Body of pancreas (tissue), 4 donors: ENCODE measurements at places on chromosomes 4 and X.
A peak's percentile ranks its signal among the peaks of the same experiment; 100 is the strongest.

DNA sequence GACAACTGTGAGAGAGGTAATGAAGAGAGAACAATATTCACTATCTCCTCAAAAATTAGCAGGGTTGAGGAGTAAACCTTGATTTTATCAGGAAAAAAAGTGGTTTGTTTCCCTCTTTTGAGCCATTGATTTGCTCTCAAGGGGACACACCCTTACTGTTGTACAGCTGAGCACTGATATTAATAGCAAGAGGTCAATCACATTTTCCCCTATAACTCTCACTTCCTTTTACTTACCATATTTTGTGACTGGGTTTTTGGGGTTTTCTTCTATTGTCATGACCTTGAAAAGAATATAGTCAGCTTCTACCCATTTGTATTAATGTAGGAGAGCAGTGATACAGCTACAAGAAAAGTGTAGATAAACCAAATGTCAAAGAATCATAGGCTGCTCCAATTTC, 70.2 kb upstream of the LONRF3 start:
- DNase-seq = no peak

- no peak for DNase-seq
These were observed 21.2 kb downstream of the USP53 start for GRCh38 chr4:119233750-119234149.

- no peak for DNase-seq
These were observed 528 bp upstream of the SLC25A4 start for GRCh38 chr4:185142564-185142911.

GRCh38 chr4:86521373-86521969, 72.6 kb upstream of the PTPN13 start:
- no peak for DNase-seq

- DNase-seq = no peak
These were observed 44.2 kb upstream of the PCDH18 start for GRCh38 chr4:137576446-137576845.

DNA sequence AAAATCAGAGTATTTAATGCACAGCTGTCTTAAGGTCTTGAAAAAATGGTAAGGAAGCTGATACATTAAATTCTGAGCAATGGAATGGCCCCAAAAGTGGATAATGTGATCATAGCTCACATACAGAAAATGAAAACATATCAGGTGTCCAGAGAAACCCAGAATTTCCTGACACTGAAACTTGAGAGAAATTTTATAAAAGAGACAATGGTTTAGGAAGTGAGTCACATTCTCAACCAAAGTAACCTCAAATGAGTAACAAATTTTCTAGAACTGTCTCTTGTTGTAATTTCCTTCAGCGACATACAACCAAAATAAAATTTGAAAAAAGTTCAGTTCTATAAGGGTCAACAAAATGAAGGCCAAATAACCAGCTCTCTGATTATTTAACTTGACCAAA, 37.4 kb upstream of the PACRGL start:
- DNase-seq = no peak

GRCh38 chr4:147104768-147105167, 159.1 kb upstream of the TTC29 start:
- no peak for DNase-seq

- DNase-seq = no peak
These were observed 10.3 kb upstream of the UGT2B11 start for GRCh38 chr4:69224891-69225290.

- DNase-seq = no peak
These were observed 69.3 kb downstream of the OPHN1 start for GRCh38 chrX:68363984-68364383.

DNA sequence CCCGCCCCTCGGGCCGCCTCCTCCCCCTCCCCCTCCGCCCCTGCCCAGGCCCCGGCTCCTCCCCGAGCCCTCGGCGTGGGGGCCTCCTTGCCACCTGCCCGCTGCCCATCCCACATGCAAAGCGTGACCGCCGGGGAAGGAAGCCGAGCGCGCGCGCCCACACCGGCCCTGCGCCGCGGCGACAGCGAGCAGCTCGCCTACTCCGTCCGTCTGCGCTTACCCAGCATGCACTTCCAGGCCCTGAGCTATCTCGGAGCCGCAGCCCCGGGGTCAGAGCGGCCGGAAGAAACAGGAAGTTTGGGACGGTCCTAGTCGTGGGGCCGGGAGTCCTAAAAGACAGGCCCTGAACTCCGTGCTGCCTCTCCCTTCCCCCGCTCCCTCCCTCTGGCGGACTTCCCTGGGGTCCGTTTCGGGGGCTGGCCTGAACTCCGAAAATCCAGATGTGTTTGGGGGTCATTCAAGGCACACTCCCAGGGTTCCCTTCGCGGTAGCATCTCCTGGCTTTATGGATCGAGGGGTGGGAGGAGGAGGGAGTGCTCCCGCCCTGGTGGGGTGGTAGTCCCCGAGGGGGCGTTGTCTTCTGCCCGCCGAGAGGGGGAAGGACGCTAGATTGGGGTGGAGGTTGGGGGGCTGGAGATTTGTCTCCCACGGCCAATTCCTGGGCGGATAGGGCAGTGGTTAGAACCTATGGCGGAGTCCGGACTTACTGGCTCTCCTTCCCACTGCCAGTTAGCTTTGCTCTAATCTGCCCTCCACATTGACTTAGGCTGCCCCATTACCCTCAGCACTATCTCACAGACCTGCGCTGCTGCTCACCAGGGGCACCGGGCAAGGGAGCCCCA, 25.0 kb upstream of the BCORL1 start:
- DNase-seq = peak; percentile 68

GRCh38 chr4:171583790-171584189, 229.4 kb upstream of the GALNTL6 start:
- no peak for DNase-seq

DNA sequence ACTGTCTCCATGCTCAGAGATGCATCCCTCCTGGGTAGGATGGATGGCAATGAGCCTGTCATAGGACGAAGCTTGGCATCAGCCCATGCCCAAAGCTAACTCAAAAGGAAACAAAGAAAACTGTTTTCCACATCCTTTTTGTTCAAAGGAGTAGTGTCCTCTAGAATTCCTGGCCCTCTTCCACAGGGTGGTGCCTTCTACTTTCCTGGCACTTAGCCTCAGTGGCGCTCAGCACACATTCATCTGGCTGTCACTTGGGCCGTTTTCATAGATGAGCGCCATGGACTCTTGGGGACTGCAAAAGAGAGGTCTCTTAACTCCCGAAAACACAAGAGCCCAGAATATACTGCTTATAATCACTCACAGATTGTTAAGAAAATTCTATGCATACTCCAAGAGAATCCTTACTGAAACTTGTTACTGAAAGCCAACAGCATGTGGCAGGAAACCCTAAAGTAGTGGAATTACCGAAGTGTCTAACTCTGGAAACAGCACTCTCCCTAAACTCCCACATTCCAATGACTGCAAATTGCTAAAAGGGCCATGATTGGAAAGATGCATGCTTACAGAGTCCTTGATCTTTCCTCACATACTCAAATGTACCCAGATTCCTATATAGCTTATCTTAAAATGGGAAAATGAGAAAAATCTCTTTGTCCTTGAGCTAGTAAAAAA, 110.0 kb downstream of the HS6ST2 start:
- DNase-seq = no peak

GRCh38 chrX:100315566-100315965, 94.5 kb downstream of the PCDH19 start:
- no peak for DNase-seq

- DNase-seq = no peak
These were observed 23.4 kb upstream of the RHOH start for GRCh38 chr4:40173470-40173875.

DNA sequence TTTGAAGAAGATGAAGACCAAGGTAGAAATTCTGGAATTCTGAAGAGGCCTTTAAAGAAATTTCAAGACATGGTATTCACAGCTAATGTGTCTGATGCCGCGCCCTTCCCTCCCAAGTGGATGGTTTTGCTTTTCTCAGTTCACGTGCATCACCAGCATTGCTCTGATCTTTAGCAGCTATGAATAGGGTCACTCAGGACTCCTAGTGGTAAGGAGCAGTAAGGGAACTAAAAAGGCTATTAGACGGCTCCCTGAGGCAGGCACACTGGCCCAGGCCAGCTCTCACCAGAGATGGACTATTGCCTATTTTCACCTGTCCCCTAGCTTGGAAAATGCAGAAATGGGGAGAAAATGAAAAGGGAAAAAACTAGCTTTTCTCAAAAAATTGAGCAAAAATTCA, 447.5 kb upstream of the RASGEF1B start:
- DNase-seq = no peak

DNA sequence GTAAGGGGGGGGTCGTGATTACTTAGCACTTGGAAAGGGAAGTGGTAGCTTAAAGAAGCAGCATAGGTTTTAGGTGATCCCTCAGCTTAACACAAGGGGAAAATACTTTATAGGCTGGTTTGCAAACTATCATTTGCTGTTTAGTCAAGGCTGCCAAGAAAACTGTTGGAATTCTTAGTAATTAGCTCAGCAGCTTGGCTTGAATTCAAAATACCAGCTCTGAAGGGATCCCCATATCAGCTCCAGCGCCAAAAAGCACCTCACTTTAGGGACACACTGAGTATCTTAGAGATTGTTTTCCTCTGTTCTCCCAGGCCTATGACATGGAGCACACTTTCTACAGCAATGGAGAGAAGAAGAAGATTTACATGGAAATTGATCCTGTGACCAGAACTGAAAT, 8.8 kb downstream of the TNMD start:
- no peak for DNase-seq

- DNase-seq = no peak
These were observed 12.4 kb downstream of the DDX53 start for GRCh38 chrX:23012162-23012561.

DNA sequence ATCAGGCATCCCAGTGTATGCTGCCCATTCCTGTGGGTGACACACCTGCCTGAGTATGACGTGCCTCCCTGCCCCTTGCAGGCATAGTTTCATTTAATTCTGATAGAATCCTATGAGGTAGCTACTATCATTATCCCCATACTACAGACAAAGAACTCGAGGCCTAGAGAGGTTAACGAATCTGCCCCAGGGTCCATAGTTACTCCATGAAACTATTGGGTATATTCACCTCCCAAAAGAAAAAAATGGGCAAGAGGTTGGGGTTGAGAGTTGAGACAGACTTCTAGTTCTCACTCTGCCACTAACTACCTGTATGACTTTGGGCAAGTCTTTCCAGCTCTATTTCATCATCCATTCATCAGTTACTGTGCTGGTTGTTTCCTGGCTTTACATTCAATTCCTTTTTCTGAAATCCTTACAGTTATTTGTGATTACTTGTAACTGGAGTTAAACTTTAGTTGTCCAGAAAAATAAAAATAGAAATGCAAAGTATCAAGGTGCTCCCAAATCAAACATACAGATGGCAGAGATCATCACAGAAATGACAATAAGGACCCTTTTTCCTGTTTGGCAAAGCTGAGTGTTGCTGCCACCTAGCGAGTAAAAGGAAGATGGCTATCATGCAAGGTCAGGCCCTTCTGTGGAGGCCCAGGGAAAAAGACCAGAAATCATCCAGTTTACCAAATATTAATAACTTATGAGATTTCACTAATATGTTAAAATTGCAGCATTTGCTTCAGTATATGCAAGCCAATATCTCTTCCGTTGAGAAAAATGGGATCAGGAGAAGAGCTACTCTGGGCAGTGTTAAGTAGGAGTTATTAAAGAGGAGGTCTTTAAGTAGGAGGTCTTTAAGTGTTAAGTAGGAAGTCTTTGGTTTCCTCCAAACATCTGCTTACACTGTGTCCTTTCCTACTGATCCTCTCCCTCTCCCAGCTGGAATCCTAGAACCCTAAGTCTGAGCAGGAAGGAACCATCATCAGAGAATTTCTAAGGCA, 17.1 kb upstream of the MAP7D3 start:
- DNase-seq = peak; percentile 45

DNA sequence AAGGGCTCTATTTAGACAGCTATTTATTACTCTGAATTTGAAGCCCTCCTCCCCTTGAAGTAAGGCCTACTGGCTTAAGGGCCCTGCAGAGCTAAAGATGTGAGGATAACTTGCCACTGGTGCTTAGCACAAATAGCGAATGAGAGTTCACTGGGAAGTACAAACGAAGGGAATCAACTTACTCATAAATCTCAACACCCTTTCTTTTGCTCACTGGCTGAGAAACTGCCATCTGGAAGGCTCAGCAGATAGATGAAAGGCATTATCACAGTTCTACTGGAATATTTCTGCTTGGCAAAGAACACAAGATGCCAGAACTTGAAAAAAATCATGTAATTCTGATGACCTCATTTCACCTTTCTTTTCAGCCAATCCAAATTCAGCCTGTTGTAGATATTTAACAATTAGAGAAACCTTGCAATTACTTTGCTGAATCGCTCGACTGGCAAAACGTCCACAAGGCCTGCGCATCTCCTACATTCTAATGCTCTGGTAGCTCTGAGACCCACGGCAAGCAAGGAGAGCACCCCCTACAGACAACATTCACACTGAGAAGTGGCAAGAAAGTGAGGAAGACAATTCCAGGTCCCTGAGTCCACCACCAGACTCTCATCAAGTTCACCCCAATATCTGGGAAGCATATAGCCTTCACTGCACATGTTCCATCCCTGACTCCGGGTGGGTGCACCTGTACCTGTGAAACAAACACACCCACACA, 27.5 kb downstream of the TSPAN5 start:
- DNase-seq = peak; percentile 54

DNA sequence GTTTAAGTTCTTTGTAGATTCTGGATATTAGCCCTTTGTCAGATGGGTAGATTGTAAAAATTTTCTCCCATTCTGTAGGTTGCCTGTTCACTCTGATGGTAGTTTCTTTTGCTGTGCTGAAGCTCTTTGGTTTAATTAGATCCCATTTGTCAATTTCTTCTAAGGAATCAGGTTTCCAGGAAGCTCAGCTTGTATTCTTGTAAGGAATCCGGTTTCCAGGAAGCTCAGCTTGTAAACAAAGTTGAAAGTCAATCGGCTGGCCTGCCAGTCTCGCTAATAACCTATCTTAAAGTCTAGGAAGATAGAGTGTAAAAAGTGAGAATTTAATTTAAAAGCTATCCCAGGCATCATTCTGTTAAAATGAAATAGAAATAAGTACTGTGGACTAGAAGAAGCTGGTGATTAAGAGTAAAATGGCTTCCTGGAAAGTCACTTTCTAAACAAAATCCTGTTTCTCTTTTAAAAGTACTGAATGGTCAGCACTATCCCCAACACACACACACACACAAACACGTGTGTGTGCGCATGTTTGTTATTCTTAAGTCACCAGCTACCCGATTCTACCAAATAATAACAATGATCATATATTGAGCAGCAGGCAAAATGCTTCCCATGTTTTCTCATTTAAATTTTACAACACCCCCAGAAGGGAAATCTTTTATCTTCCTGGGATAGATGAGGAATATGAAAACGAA, 171.7 kb downstream of the PAPSS1 start:
- DNase-seq = no peak
